Endodermal cell (in vitro differentiated cells): ENCODE measurements at places on chromosomes 12 and 14. TPM values are rescaled to one million over a fixed set of nuclear protein-coding genes. Genes with fewer than 3 reads are reported as not detected.

Gene GRIN2B
- 5.5 and 8.1 TPM in 2 replicates for total RNA-seq

Gene ANKRD9
- 38.9 to 39.9 TPM (median 39.4 TPM) in 3 replicates for total RNA-seq

Gene GPR68
- 0.23 and 0.44 TPM in 2 replicates for total RNA-seq

Gene SINHCAF
- 779 and 840 TPM in 2 replicates for total RNA-seq

Gene PLXNC1
- total RNA-seq = 1.2 and 1.6 TPM in 2 replicates

Gene SPTB
- 0.94 to 1.4 TPM (median 1.2 TPM) in 3 replicates for total RNA-seq

Gene TEX52
- 0.22 and 0.41 TPM in 2 replicates for total RNA-seq

Gene SLC4A8
- 11.3 to 29.7 TPM (median 26.4 TPM) in 3 replicates for total RNA-seq

Gene KCNK10
- 0.33 to 1.8 TPM (median 0.97 TPM) in 3 replicates for total RNA-seq

Gene ITGB7
- total RNA-seq = 1.4 and 1.8 TPM in 2 replicates
